GDM1 (cell line): ENCODE measurements at places on chromosomes 6 and 20.

DNA sequence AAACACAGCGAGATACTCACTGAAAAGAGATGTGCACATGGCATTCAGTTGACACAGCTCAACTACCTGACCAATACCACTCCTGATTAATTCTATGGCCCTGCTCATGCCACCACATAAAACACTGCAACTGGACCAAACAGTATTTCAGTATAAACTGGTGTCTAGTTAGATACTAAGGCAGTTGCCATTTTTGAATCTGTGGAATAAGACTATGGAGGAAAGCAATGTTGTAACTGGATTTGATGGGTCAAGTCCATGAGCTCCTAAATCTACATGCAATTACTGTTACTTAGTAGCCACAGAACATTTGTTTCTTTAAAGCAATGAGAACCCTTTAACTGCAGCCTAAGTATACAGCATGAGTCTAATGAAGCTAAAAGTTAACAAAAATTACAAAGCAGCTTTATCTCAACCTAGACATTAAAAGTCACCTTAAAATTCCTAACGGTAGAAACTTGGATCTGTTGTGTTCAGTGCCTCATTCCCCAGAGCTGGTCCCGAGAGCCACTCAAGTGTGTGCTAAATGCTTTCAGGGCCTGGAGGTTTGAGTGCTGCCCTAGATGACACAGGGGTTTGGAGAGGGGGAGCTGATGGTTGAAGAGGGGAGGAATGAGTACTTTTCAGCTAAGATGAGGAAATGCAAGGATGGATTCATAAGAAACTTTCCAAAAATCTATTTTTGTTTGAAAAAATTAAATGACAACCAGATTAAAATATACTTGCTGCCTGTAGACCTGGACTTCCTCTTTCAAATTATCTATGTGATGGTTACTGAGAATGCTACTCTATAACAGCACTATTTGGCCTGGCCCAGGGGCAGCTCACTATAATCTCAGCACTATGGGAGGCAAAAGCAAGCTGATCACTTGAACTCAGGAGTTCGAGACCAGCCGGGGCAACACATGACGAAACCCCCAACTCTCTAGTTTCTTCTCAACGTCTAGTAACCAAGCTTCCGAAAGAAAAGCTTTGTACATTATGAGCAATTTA, 15.6 kb downstream of the SNX5 start:
- no peak for DNase-seq

DNA sequence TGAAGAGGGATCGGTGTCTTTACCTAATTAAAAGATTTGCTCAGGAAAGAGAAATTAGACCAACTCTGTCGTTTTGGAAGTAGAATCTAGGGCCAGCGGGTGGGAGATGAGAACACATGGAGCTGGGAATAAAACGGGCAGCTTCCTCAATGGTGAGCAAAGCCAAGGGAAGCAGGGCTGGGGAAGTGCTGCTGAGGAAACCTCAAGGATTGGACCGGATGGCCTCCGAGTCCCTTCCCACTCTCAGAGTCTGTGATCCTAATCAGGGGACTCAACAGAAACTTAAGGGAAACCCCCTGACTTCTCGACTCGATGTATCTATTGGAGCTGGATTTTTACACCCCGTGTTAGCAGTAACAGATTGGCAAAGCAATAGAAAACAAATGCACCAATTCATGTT, 10.8 kb downstream of the GCNT2 start:
- no peak for DNase-seq

GRCh38 chr6:133248241-133249001, 7.3 kb downstream of the EYA4 start:
- no peak for DNase-seq

DNA sequence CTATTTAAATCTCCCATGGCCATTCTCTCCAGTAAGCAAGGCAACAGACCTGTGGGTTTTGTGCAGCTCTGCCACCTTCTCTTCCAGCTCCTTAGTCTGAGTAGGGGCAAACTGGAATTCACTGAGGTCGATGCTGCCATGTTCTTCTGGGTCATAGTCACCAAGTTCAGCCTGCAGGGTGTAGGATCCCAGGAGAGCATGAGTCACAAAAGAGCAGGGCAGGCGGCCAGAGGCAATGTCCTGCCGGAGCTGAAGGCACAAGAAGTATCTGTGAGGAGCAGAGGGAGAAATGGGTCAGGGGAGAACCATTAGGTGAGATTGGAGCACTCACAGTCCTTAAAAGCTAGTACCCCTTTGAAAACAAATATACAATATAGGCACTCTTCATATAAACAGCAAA, 73.7 kb downstream of the SMLR1 start:
- DNase-seq: no peak

DNA sequence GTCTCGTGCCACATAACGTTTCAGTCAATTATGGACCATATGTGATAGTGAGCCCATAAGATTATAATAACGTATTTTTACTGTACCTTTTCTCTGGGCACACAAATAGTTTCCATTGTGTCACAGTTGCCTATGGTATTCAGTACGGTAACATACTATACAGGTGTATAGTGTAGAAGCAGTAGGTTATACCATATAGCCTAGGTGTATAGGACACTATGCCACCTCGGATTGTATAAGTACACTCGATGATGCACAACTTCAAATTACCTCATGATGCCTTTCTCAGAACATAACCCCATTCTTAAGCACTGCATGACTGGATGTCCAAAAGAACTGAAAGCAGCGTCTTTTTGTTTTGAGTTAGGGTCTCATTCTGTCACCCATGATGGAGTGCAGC, 59.5 kb upstream of the MYO6 start:
- peak; percentile 1 for DNase-seq

- no peak for DNase-seq
Observed at GRCh38 chr6:146701632-146702031, 102.9 kb downstream of the ADGB start.

DNA sequence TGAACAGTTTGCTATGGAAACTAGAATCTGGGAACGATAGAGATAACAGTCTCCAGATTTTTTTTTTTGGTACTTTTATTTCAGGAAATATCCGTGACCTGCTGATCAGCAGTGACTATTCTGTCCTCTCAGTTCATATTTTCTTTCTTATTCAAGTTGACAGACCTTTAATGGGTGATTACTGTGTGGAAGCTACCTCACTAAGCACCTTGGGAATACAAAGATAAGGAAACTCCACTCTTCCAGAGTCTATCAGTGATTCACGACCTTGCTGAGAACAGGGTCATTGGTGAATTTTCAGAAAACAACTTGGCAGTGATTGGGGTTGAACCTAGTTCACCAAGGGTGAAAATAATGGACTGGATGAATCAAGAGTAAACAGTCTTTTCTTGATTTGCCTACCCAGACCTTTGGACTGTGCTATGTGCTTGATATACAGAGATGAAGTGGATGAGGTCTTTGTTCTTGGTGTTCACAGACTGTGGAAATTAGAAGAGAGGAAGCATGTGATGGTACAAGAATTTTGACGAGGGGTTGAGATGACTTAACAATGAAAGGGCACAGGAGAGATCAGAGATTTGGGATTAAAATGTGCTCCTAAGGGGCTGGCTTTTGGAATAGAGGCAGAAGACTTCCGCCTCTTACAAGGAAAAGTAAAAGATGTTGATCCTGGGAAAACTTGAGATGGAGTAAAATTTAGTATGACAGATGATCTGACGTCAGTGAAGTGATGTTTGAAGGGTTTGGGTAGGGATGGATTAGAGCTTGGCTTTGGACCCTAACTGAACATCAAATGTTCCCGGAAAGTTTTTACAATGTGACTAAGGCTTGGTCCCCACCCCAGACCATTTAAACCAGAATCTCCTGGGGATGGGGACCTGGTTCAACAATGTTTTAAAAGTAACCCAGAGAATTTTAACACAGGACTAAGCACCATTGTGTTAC, 1.2 kb downstream of the KAT14 start:
- no peak for DNase-seq
